ENCODE measurements at places on chromosomes 7 and 10.

- peak; percentile 60 for DNase-seq
These were observed 822 bp downstream of the SAMD9L start for GRCh38 chr7:93147363-93147762.

DNA sequence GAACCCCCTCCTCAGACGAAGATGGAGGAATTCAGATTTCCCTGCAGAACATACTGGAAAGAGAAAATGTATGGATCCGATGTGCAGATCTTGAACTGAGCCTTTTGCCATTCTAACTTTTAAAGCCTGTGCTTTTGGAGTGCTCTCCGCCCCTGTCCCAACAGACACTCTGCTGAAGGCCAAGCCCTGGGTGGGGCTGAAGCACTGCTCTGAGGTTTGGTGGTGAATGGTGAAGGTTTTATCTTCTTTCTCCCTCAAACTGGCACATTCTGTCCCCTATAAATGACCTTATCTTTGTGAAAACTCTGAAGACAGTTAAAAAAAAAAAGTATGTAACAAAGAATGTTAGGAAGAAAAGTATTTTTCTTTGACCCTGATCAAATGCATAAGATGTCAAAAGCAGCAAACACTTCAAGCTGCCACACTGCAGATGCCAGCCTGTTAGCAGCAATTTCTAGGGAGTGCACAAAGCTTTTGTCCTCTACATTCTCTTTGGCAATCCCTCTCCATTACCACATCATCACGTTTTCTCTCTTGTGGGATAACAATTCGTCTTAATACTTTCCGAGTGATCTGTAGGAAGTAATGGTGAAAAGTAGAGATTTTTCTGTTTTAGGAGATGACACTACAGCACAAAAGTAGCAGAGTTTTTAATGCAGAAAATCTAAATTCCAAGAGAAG is 137.3 kb upstream of the CCDC6 start:
- DNase-seq = no peak

- peak; percentile 14 for DNase-seq
These were observed 18.6 kb downstream of the AKR1C2 start for GRCh38 chr10:4984971-4985594.

GRCh38 chr7:153004341-153004740 is 244.8 kb downstream of the ACTR3B start:
- no peak for DNase-seq

GRCh38 chr7:129604713-129605437 is 6.6 kb upstream of the NRF1 start:
- DNase-seq = no peak

- DNase-seq = peak; percentile 32
These were observed 330.3 kb upstream of the NPSR1 start for GRCh38 chr7:34327681-34328080.

- DNase-seq = no peak
These were observed 75.5 kb upstream of the TMEM248 start for GRCh38 chr7:66845379-66846095.

- no peak for DNase-seq
These were observed 33.0 kb upstream of the GALNTL5 start for GRCh38 chr7:151923097-151923876.

DNA sequence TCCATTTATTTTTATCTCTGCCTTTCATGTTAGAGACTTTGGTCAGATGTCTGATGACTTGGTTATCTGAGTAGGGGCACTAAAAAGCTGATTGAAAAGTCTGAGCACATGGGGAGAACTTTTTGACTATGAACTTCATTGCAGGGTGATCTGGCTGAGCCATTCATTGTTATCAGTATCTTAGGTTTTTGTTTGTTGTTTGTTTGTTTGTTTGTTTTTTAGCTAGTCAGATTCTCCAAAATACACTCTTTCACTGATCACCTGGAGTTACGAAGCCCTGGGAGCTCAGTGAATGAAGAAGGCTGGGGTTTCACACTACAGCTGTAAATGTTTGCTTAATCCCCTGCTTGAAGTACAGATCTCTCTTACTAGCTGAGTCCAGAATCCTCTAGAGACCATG is 28.6 kb upstream of the DLG5 start:
- no peak for DNase-seq

- DNase-seq = no peak
These were observed 43.2 kb downstream of the VAX1 start for GRCh38 chr10:117094856-117095255.

GRCh38 chr10:93475227-93475626 is 6.9 kb downstream of the MYOF start:
- DNase-seq = no peak

GRCh38 chr7:44565097-44565794 is 8.5 kb downstream of the DDX56 start:
- DNase-seq = no peak

DNA sequence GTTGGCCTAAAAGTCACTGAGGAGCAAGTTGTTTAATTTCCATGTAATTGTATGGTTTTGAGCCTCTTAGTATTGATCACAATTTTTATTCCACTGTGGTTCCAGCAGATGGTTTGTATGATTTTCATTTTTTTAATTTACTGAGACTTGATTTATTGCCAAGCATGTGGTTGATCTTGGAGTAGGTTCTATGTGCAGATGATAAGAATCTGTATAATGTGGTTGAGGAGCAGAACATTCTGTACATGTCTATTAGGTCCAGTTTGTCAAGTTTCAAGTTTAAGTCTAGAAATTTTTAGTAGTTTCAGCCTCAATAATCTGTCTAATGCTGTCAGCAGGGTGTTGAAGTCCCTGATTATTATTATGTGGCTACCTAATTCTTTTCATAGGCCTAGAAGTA is 22.7 kb upstream of the ZWINT start:
- DNase-seq = no peak

- no peak for DNase-seq
These were observed 311.0 kb downstream of the PTPRN2 start for GRCh38 chr7:158276414-158277218.

GRCh38 chr7:100570954-100571828 is 2.5 kb downstream of the SAP25 start:
- DNase-seq = no peak
